ENCODE measurements at places on chromosomes 4 and X. TPM values are rescaled to one million over a fixed set of nuclear protein-coding genes. Genes with fewer than 3 reads are reported as not detected.

- no peaks in the 10 kb centered on the region for H3K4me1 ChIP-seq
- H3K27me3 ChIP-seq, result peaks cover 27% of the 10 kb centered on the region
- H3K27ac ChIP-seq, result no peak within 1 kb of the TSS
- H3K4me3 ChIP-seq, result no peak within 1 kb of the TSS
Observed at GRCh38 chrX:22032084-22032483, at the start of gene PHEX. TSS of gene PHEX (plus strand) at chrX:22032325. CDS start at chrX:22033006, 681 bp downstream.

DNA sequence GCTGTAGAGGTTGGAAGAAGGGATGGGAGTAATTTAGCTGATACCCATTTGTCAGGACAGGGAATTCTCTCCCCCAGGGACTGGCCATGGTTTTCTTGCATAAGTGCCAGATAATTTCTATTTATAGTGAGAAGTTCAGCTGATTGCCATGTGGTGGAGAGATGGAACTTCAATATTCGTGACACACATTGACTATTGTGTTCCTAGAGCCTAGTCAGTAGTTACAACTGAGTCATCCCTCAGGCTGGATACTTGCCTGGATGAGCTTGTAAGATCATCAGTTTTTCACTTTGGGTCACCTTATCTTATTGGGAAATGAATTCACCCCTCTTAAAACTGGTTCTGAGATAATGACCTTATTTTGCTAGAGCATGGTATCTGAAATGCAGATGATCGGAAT is 32.2 kb downstream of the CFAP299 start:
- H3K27me3 ChIP-seq, result no peaks in the 10 kb centered on the region
- H3K4me1 ChIP-seq, result no peaks in the 10 kb centered on the region

GRCh38 chr4:139286186-139286698 is 6.2 kb upstream of the MGARP start:
- no peaks in the 10 kb centered on the region for H3K27me3 ChIP-seq
- peaks cover 16% of the 10 kb centered on the region for H3K36me3 ChIP-seq
- no peak overlapping the region for H3K4me3 ChIP-seq
- no peaks in the 10 kb centered on the region for H3K4me1 ChIP-seq

- no peak for DNase-seq
- H3K36me3 ChIP-seq, result no peaks in the 10 kb centered on the region
- no peak overlapping the region for H3K27ac ChIP-seq
- H3K4me1 ChIP-seq, result no peaks in the 10 kb centered on the region
Observed at GRCh38 chr4:120723105-120723504, 199.4 kb downstream of the PRDM5 start.

Gene SPANXA1
- total RNA-seq, result not detected

Measured in K562 (cell line).